Forelimb muscle (tissue), 1 donor: ENCODE measurements at places on chromosomes 2 and 18. TPM values are rescaled to one million over a fixed set of nuclear protein-coding genes. Genes with fewer than 3 reads are reported as not detected.

The IL1R2 gene
- polyA plus RNA-seq: not detected

The LIPG gene
- 4.4 TPM for polyA plus RNA-seq

The MEIS1 gene
- 11.7 TPM for polyA plus RNA-seq

The VRK2 gene
- 13.1 TPM for polyA plus RNA-seq

The UGT1A4 gene
- not detected for polyA plus RNA-seq

The POTEC gene
- polyA plus RNA-seq: not detected

The LINC00305 gene
- polyA plus RNA-seq: not detected

The FBXO15 gene
- 1.9 TPM for polyA plus RNA-seq

The TXNDC2 gene
- polyA plus RNA-seq: 0.05 TPM

The ABCG5 gene
- polyA plus RNA-seq: 0.05 TPM

The RUFY4 gene
- polyA plus RNA-seq: 0.16 TPM

The HMSD gene
- not detected for polyA plus RNA-seq

The INPP4A gene
- 11.1 TPM for polyA plus RNA-seq

The ALK gene
- polyA plus RNA-seq: 0.03 TPM

The GPR45 gene
- polyA plus RNA-seq: not detected

DNA sequence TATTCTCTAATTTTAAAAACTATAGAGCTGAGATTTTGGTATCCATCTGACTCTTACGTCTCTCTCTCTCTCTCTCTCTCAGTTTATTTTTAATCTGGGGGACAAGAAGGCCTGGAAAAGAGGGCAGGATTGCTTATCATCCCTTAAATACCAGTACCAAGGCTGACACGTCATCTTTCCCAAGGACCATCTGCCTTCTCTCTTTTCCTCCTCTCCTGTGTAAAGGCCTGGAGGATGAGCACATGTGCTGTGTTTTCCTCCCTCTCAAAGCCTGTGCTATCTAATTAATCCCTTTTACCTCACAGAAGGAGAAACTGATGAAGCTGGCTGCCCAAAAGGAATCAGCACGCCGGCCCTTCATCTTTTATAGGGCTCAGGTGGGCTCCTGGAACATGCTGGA is 7.3 kb downstream of the IL37 start:
- no peak for DNase-seq

DNA sequence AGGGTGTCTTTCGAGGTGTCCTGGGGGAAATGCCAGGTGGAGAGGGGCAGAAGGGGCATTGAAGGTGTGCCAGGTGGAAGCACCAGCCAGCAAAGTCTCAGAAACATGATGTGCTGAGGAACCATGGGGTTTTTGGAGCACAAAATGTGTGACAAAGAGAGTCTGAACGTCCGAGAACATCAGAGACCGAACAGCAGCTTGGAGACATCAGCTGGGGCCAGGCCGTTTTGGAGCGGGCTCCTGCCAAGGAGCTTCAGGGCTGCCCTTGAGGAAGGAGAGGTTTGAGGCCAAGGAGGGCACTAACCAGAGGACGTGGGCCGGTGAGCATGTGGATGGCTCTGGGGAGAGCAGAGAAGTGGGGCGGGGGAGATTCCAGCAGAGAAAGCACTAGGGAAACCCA is 5.3 kb upstream of the MBP start:
- DNase-seq: no peak

DNA sequence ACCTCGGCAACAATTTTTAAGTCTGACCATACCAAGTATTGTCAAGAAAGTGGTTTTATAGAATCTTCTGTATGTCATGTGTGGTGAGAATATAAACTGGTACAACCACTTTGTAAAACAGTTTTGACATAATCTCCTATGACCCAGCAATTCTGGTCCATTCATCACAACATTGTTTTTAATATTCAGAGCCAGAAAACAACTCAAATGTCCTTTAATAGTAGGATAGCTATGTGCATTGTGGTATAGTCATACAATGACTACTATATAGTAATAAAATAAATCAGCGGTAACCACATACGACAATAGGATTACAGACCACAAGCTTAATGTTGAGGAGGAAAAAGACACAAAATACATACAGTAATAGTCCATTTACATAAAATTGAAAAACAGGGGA is 175.2 kb upstream of the SPATS2L start:
- no peak for DNase-seq

- DNase-seq: no peak
These were observed 22.6 kb downstream of the FER1L5 start for GRCh38 chr2:96665083-96665569.

DNA sequence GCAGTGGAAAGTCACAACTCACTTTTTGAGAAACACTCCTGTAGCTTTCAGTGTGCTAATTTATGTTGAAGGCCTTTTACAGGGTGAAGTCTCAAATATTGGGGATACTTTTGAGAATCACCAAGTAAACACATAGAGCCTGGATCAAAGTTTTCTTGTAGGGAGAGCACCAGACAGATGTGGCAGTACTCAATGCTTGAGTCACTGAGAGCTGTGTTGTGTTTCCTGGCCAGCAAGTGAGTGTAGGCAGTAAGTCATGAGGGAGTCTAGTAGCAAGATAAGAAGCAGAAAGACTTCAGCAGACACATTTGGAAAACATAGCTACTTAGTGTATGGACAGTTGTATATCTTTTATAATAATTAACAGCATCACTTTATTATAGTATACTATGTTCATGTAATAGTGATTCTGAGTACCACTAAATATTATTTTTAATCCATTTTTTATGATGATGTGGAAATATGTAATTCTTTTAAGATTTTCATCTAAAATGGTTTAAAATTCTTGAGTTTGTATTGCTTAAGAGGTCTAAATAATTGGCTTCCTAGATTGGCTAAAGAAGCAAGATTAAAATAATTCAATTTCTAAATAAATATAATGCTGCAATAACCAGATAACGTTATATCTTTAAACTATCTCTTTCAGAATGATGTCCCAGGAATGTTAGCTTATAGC is 12.8 kb downstream of the PSMD1 start:
- DNase-seq: no peak

GRCh38 chr2:42618972-42619371 is 50.5 kb downstream of the MTA3 start:
- no peak for DNase-seq

- DNase-seq: no peak
These were observed 55.2 kb downstream of the MBP start for GRCh38 chr18:77077401-77077800.

- DNase-seq: no peak
These were observed 449.7 kb upstream of the CWC22 start for GRCh38 chr2:180456801-180457200.

- no peak for DNase-seq
These were observed 2.7 kb downstream of the PPP1CB start for GRCh38 chr2:28754321-28754720.

- no peak for DNase-seq
These were observed 69.8 kb downstream of the BABAM2 start for GRCh38 chr2:27960237-27960912.

GRCh38 chr2:152550386-152550785 is 166.9 kb downstream of the PRPF40A start:
- no peak for DNase-seq

GRCh38 chr2:231068525-231069222 is 12.0 kb downstream of the PSMD1 start:
- no peak for DNase-seq

DNA sequence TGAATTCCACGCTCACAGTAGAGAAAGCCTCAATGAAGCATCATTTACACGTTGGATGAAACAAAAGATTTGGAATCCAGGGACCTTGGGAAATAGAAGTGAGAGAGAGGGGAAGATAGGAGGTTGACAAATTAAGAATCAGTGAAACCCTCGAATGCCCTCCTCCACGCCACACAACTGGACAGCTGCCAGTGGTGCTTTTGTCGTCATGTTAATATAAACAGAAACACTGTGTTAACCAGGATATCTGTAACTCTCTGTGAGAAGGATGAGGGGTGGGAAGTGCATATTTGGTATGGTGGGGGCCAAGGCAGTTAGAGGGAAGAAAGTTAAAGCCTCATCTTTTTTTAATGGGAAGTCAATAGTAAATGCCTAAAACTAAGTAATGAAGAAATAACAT is 108.7 kb downstream of the GFPT1 start:
- no peak for DNase-seq

- DNase-seq: no peak
These were observed 89.1 kb downstream of the PLA2R1 start for GRCh38 chr2:159973325-159973724.

- no peak for DNase-seq
These were observed 117.9 kb upstream of the POU3F3 start for GRCh38 chr2:104736026-104736425.

- no peak for DNase-seq
These were observed 58.7 kb downstream of the PAX3 start for GRCh38 chr2:222239945-222240675.

- DNase-seq: no peak
These were observed 10.8 kb upstream of the KCNG2 start for GRCh38 chr18:79786786-79787526.

DNA sequence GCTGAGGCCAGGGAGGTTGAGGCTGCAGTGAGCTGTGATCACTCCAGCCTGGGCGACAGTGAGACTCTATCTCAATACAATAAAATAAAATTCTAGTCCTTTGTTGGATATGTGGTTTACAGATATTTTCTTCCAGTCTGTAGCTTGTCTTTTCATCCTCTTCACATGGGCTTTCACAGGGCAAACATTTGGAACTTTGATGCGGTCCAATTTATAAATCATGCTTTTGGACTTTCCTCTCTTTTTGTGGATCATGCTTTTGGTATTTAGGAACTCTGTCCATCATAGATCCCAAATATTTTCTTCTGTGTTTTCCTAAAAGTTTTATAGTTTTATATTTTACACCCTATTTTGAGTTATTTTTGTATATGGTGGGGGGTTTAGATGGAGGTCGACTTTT is 14.9 kb downstream of the RAB10 start:
- no peak for DNase-seq

GRCh38 chr2:98541906-98542305 is 66.4 kb downstream of the COA5 start:
- DNase-seq: no peak

DNA sequence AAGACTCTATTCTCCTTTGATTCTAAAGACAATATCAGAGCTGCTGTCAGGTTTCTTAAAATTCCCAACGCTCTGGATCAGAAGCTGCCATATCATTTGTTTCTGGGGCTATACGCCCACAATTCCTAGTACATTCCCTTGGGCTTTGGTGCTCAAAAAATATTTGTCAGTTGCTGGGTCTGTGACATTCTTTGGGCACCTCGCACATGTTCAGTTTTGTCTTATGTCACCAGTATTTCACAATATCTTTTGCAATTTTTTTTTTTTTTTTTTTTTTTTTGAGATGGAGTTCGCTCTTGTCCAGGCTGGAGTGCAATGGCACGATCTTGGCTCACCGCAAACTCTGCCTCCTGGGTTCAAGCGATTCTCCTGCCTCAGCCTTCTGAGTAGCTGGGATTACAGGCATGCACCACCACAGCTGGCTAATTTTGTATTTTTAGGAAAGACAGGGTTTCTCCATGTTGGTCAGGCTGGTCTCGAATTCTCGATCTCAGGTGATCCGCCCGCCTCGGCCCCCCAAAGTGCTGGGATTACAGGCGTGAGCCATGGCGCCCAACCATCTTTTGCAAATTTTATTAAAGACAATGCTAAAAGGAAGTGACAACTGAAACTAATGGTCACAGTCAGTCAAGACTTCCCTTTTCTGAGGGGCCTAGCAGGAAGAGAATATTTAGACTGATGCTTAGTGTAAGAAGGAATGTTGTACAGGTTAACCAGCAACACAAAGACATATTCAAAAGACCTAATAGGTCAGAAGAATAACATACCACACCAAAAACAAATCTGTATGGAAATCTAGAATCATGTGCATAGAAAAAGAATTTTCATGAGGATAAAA is 6.8 kb downstream of the ZNF397 start:
- DNase-seq: no peak

DNA sequence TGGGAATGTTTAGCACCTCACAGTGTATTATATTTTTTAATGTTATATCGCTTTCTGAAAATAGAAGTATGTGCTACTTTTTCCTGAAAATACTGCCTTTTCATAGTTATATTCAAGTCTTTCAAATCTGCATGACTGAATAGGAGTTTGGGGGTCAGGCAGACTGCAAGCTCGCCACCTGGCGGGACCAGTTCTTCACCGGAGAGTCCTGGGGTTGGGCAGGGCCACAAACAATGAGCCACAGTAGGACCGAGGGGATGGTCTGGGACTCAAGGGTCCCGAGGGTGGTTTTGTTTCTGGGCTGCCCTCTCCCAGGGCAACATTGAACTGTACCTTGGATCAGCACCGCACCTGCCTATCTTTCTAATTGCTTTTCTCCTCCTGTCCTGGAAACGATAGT is 70.6 kb downstream of the VWA3B start:
- DNase-seq: no peak

GRCh38 chr2:234806818-234807217 is 145.0 kb upstream of the SH3BP4 start:
- DNase-seq: no peak

- DNase-seq: no peak
These were observed 36.8 kb downstream of the SLC66A2 start for GRCh38 chr18:79914614-79915160.

GRCh38 chr2:174800436-174801205 is 36.3 kb upstream of the CHRNA1 start:
- DNase-seq: no peak

- no peak for DNase-seq
These were observed 3.5 kb upstream of the FAM124B start for GRCh38 chr2:224405412-224405811.

- no peak for DNase-seq
These were observed 1.6 kb upstream of the RBM45 start for GRCh38 chr2:178110681-178111080.

GRCh38 chr18:54626779-54627178 is 35.7 kb downstream of the DYNAP start:
- DNase-seq: no peak

- no peak for DNase-seq
These were observed 6.4 kb downstream of the GPR35 start for GRCh38 chr2:240631548-240632305.

GRCh38 chr2:12504443-12504842 is 212.3 kb upstream of the TRIB2 start:
- no peak for DNase-seq

DNA sequence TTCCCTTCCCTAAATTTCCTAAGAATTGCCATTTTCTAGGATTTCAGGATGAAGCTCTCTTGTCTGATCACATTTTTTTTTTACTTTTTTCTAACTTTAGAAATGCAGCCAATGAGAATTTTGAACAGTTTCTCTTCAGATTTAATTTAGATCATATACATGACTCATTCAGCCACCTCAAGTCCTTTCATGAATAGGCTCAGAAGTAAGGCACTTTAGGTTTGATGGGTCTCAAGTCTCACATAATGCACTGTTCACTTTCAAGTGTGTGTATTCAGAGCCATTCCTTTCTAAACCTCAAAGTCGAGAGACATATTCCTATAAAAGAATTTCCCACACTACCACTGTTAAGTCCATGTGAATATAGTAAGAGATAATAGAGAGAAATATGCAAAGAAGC is 614.1 kb upstream of the VRK2 start:
- no peak for DNase-seq

- no peak for DNase-seq
These were observed 44.6 kb upstream of the DOCK10 start for GRCh38 chr2:225086915-225087314.

GRCh38 chr2:160245614-160246155 is 45.6 kb upstream of the ITGB6 start:
- no peak for DNase-seq
